ENCODE measurements at places on chromosomes 12 and 14.

GRCh38 chr14:100224229-100224866 lies 14.6 kb upstream of the YY1 start:
- no peak for DNase-seq

DNA sequence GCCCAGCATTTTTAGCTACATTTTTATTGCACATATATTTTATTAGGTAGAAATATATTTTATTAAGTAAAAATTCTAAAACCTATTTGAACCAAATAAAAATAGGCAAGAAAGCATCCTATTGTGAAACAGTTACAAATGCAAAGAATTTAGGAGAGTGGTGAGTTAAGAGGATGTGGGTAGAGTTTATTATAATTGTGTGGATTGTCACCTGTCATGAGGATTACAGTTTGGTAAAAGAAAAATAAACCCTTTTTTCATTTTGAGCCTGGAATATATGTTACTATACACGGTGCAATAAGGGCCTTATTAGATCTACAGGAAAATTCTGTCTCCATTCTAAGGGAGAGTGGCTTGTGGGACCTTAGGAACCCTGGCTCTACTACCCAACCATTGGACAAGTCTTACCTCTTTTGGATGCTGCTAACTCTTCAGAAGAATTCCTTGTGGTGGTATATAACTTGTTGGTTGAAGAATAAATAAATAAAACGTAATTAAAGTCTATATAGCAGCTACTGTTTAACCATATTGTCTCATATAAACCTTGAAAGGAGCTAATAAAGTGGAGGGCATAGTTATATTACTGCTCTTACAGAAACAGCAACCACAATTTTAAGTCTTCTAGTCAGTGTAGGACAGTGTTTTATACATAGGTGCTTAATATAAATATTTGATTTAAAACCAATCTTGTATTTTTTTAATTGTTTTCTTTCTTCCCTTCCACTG lies 67.8 kb downstream of the FGD4 start:
- DNase-seq = no peak

DNA sequence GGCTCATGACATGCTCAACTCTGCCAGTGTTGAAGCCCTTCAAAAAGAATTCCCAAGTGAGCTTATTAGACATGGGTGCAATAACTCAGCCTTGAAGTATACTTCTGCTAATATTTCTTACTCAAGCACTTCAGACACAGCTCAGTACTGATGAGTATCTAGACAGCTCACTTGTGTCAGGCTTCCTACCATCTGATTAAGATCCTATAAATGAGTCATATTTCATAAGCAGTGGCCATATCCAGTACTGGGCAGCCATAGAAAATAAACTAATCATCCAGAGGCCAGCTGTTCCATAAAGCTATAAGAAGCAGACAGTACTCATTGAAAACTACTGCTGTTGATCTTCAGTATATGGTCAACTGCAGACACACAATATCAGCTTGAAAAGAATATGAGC lies 12.9 kb downstream of the FSCB start:
- DNase-seq = no peak

GRCh38 chr12:31369712-31370521 lies 44.0 kb upstream of the SINHCAF start:
- no peak for DNase-seq

DNA sequence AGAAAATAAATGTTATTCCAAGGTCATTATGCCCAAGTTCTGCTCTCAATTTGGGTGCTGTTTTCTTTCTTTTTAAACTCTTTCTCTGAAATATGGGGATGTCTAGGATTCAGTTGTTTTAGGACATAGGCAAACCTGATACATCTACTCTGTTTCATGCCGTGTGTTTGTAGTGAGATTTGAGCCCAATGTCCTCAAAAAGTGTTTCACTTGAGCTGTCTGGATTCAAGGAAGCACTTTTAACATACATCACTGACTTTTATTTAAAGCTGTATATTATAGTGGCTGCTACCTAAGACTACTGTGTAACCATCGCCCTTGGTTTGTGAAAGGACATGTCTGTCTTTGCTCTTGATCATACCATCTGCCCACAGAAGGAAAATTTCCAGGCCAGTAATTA lies 709.3 kb upstream of the STXBP6 start:
- no peak for DNase-seq

- DNase-seq = no peak
Observed at GRCh38 chr14:61505815-61506809, 184.7 kb downstream of the PRKCH start.

DNA sequence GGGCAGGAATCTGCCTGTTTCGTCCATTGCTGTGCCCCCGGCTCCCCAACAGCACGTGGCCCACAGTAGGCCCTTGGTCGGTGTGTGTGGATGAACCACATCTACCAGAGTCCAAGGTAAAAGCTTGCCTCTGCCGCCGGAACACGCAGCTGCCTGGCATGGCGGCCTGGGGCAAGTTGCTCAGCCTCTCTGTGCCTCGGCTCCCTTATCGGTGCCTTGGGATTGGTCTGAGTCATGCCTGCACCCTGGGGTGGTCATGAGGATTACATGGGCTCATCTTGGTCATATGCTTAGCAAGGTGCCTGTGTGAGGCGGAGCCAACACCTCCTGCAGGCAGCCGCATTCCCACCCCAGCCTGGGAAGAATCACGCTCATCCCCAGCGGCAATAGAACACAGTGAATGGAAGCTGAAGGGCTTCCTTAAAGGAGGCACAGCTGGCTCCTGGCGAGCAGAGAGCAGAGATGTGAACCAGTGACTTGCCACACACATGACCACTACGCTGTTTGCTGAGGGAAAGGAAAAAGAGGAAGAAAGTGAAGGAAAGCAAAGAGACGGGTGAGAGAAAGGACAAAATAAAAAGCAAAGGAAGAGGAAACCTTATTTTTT lies 5.5 kb upstream of the SCARB1 start:
- DNase-seq = no peak

Data from NCI-H1417 treated with DMSO at 0.1 percent for 48 hours (cell line).